Kidney (tissue), 22 donors: ENCODE measurements at places on chromosomes 7 and 10. TPM values are rescaled to one million over a fixed set of nuclear protein-coding genes. Genes with fewer than 3 reads are reported as not detected.

Gene HTR5A
- total RNA-seq, result not detected

DNA sequence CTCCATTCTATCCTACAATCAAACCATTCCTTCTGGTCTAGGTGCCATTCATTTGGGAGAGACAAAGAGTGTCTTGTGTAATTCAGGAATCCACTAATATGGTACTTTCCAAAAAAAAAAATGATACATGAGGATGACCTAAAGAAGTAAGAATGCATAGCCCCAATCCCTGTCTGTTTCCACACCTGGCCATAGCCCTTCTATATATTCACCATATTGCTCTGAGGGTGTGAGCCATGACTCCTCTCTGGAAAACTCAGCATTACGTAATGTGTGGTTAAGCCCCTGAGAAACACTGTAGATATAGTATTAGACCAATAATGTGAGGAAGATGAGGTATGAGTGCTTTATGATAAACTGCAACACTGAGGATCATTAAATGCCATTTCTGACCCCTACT, 592.7 kb downstream of the INHBA start:
- no peak for DNase-seq

- no peak for DNase-seq
These were observed 7.8 kb downstream of the ATG9B start for GRCh38 chr7:151016505-151016904.

GRCh38 chr7:102916881-102917280, 4.1 kb downstream of the LRRC17 start:
- no peak for DNase-seq

GRCh38 chr7:27186668-27187474, 1.8 kb upstream of the HOXA11 start:
- peak; percentile 35 for DNase-seq
